ENCODE measurements at places on chromosomes 2 and 18.

DNA sequence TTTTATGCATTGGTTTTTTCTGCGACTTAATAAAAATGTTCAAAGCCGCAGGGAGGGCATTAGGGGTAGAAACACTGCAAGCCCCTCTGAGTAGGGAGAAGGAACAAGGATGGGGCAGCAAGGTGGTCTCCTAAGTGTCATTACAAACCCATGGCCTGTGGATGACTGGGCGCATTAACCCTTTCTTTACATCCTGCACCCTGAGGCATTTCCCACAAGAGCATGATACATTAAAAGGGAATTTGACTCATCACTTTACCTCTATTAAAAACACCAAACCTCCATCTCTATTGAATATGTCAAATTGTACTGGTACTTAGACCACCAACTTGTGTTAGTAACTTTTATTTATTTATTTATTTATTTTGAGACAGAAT, 112.5 kb downstream of the VIT start:
- no peak for DNase-seq

- no peak for DNase-seq
These were observed 54.1 kb upstream of the CAB39 start for GRCh38 chr2:230658577-230658876.

- no peak for DNase-seq
These were observed 11.7 kb upstream of the KIF1A start for GRCh38 chr2:240831594-240832204.

- no peak for DNase-seq
These were observed 974.9 kb upstream of the PIK3C3 start for GRCh38 chr18:40980171-40980570.

GRCh38 chr2:120206022-120206581, 17.1 kb downstream of the TMEM185B start:
- no peak for DNase-seq

- no peak for DNase-seq
These were observed 393.8 kb upstream of the LYPD1 start for GRCh38 chr2:133063775-133064174.

DNA sequence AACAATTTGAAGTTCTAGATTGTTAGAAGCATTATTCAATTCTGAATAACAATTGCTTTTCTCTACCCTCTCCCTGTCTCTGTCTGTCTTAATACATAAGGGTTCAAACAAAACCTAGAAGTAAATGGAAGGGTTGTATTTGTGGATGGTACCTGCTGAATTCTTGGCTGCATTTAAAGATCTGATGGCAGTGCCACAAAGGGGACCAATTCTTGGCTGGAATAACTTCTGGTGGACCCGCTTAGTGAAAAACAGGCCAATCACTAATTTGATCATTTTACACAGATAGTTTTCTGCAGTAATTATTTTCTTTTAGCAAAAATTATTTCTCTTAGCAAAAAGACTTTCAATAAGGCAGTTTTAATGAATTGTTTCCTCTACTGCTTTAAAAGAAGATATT, 353.5 kb downstream of the MYCN start:
- DNase-seq: no peak

DNA sequence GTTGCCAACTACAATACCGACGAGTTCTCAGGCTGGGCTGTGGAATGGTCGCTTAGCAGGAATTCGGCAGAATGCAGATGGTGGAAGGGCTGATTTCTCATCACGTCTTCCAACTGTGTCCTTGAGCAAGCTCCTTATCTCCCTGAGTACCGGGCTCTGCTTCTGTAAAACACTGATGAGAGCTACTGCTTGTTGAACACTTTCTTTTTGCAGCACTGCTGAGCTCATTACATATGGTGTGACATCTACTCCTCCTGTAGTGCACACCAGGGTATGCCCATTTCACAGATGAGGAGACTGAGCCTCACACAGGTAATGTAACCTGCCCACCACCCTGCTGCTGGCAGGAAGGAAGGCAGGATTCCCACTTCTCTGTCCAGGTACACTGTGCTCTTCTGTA, 8.3 kb downstream of the IL1R2 start:
- no peak for DNase-seq

GRCh38 chr2:80499095-80499494, 194.5 kb upstream of the LRRTM1 start:
- DNase-seq: no peak

GRCh38 chr2:218781691-218782527, at the start of gene CYP27A1:
Gene CYP27A1, plus strand, starts transcription at chr2:218782147. Its CDS starts 36 bp downstream, at chr2:218782183.
- peak; percentile 72 for DNase-seq

DNA sequence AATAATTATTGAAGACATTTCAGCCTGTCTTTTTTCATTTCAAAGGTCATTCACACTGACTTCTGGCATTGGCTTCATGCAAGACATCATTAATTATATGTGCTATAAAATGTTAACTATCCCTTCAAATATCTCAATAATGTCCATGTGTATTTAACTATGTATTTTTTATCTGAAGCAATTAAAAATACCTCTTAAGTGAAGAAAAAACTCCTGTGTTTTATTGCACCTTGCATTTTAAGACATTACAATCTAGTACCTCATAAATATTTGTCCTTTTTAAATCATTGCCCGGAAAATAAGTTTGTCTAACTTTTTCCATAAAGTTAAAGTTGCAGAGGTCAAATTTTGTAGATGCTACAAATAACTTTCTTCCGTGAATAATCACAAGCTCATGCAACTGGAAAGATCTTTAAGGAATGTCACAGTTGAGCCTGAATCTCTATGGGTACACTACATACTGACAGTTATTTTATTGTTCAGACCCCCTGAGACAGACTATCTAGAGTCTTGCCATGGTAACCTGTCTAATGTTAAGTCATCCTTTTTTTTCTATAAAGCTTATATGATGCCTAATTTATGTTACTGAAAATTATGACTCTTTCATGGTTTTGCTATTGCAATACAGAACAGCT, 38.4 kb upstream of the COBLL1 start:
- no peak for DNase-seq

- no peak for DNase-seq
These were observed 42.1 kb downstream of the FARSB start for GRCh38 chr2:222613715-222614331.

GRCh38 chr2:146579147-146579930, 1265.5 kb upstream of the ACVR2A start:
- DNase-seq: no peak

DNA sequence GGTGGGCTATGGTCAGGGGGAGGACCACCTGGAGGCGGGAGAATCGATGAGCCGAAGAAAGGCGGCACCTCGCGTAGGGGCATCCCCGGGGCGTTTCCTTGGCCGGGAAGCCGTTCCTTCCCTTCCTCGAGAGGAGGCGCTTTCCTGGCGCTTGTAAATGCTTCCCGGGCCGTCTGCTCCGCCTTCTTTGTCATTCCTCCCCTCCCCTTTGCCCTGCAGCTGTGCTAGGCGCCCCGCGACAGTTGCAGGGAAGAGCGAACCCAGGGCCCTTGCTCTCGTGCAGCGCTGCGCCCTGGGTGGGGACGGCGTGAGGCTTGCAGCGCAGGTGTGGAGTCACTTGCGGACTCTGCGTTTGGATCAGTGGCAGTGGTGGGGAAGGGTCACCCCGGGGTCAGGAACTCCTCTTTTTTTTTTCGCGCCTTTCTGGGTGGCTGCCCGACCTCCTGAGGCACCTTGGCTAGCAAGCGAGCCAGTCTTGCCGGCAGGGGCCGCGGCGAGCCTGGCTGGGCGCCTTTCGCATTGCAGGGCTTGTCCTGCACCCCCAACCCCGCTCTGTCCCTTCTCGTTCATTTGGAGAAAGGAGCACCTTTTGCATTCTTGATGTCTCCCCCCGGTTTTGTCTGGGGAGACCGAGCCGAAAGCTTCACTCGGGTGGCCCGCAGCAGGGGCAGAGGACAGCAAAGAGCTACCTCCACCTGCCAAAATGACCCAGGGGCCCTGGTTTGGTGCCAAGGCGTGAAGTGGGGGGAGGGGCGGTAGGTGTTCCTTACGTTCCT, 858 bp downstream of the KCNS3 start:
- DNase-seq: peak; percentile 70

- no peak for DNase-seq
These were observed 260.0 kb upstream of the SIX2 start for GRCh38 chr2:45269149-45269793.

GRCh38 chr2:236526455-236527158, 43.0 kb upstream of the ACKR3 start:
- DNase-seq: no peak

- DNase-seq: no peak
These were observed 157.4 kb downstream of the CAPN13 start for GRCh38 chr2:30649828-30650227.

DNA sequence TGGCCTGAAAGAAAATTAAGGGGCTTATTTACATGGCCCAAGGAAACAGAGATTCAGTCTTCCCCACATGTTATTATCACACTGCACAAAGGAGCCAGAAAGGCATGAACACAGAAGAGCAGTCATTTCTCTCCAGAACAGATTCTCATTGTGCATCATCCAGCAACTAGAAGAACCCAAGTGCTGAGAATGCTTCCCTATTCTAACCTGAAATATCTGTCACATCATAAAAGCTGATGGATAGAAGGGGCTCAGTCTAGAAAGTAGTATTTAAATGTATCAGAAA, 145.8 kb downstream of the TMEM163 start:
- no peak for DNase-seq

DNA sequence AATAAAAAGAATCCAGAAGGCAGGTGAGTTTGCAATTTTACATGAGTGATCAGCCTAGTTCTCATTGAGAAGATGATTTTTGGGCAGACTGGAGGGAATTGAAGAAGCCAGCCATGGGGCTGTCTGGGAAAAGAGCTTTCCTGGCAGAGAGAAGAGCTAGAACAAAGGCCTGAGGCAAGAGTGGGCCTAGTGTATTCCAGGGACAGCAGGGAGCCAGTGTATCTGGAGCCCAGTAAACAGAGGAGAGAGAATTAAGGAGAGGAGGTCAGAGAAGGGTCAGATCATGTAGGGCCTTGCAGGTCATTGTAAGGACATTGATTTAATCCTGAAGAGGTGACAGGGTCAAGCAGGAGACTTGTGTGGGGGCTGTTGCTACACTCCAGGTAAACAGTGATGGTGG, 195.8 kb downstream of the SATB2 start:
- DNase-seq: no peak

DNA sequence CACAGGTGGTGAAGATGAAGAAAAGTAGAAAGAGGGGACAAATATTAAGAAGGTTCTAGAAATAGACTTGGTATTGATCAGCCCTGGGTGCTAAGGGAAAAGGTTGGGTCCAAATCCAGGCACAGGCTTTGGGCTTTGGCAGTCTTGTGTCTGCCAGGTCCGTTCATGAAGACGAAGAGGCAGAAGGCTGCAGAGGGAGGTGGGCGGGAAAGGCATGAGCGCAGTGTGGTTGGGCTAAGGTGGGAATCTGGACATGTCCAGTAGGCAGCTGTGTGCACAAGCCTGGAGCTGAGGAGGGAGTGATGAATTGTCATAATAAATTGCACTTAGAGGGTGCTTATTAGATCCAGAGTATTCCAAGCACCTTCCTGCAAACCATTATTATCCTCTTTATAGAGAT, 105.7 kb upstream of the TEX51 start:
- no peak for DNase-seq

GRCh38 chr2:54084600-54084999, 30.8 kb upstream of the ACYP2 start:
- DNase-seq: no peak

GRCh38 chr2:230968921-230969658, 26.8 kb upstream of the SPATA3 start:
- no peak for DNase-seq

DNA sequence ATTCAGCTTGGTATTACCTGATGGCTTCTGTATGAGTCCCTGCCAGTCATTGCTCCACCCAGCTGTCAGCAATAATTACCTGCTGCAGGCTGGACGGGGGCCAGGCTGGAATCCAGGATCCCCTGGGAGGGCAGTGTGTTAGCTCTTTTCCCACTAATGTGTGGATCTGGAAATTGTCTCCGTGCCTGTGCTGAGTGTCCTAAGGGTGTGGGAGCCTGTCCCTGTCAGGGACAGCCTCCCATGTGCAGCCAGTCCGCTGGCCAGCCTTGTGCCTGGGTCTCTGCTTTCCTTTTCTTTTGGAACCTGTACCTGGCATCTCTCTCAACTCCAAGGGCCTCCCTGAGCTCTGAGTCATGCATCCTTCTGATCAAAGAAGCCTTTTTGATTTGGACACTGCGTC, 107.2 kb upstream of the SPRED2 start:
- DNase-seq: no peak

DNA sequence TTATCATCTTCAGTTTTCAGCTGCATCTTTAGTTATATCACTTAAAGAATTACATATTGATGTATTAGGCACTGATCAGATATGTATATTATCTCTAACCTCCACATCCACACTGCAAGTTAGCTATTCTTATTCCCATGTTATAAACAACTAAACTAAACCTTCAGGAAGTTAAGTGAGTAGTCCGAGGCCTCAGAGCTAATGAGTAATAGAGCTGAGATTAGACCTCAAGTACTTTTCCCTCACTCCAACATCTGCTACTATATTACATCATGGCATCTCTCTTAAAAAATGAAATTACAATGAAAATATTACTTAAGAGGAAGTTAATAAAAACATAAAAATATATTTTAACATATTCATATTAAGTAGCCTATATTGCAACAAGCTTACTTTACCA, 183.6 kb upstream of the MAP2 start:
- DNase-seq: no peak

DNA sequence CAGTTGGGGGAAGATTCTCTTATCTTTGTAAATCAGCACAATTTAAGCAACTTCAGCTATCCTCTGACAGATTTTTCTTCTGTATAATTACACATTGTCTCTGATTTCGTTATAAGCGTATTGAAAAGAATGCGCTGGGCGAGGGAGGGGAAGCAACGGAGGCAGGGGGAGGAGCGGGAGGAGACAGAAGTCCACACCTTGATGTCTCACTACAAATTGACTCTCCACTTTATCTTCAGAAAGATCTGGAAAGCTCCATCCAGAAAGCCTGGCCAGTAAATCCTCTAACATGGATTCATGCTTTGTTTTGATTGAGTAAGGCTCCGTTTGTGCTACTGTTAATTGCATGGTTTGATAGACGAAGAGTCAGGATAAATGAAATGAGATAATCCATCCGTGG, 76.6 kb downstream of the SMIM21 start:
- DNase-seq: no peak

- no peak for DNase-seq
These were observed 50.3 kb downstream of the ARL4C start for GRCh38 chr2:234446404-234447076.

- DNase-seq: no peak
These were observed 113.0 kb downstream of the BCL2 start for GRCh38 chr18:63206433-63207142.
